ENCODE measurements at places on chromosomes 4 and X.

GRCh38 chrX:45768666-45769236, 568.1 kb upstream of the DIPK2B start:
- no peak for DNase-seq

DNA sequence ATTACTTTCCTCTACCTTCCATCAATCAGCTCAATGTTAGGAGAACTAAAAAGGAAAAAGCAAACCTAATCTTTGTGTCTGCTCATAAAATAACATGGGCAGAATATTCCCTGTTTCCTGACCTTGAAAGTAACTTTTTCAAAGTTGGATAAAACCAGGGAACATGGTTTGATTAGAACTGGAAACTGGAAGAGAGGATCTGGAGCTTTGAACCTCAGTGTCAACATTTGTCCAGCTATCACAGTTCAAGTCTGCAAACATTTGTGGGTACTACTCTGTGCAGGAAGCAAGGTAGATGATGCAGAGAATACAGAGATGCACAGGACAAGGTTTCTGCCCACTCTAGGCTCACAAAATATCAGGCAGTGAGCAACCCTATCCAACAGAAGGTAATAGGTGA, 86.4 kb upstream of the TAB3 start:
- no peak for DNase-seq

DNA sequence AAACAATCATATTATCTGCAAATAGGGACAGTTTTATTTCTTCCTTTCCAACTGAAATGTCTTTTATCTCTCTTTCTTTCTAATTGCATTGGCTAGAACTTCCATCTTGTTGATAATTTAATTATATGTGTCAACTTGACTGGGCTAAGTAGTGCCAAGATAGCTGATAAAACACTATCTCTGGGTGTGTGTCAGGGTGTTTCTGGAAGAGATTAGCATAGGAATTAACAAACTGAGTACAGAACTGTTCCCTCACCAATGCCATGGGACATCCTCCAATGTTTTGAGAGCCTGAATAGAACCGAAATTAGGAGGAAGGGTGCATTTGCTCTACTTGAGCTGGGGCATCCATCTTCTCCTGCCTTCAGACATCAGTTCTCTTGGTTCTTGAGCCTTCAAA, 1027.2 kb downstream of the FAT4 start:
- DNase-seq: no peak

DNA sequence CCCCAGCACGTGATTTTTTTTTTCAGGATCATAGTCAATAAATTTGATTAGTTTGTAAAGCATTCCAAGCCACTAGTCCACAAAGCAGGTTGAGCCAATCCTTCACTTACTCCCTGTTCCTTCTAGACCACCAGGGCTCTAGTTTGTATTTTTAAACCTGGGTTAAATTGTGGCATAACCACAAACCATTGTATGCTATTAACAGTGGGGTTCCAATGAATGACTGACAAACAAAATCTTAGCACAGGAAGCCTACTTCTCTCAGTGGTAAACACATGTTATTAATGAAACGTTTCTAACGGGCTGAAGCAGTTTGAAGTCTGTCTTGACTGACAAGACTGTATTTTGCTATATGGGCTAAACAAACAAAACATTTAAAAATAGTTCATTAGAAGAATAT, 48.6 kb upstream of the GYPA start:
- no peak for DNase-seq

DNA sequence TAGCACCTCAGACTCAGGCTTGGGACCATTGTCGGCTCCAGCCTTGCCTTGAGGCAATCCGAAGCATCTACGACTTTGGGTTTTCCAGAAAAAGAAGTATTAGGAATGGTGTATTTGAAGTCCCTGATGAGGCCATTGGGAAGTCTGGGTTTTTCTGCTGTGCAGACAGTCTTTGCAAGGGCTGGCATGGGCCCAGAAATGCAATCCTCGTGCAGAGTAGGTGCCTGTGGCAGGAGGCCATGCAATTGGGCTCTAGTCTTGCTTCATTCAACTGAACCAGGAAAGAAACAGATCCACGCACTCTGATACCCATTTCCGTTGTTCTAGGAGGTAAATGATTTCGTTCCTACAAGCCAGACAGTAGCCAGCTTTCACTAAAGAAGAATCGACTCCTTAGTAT, 12.4 kb downstream of the ZFP92 start:
- DNase-seq: no peak

DNA sequence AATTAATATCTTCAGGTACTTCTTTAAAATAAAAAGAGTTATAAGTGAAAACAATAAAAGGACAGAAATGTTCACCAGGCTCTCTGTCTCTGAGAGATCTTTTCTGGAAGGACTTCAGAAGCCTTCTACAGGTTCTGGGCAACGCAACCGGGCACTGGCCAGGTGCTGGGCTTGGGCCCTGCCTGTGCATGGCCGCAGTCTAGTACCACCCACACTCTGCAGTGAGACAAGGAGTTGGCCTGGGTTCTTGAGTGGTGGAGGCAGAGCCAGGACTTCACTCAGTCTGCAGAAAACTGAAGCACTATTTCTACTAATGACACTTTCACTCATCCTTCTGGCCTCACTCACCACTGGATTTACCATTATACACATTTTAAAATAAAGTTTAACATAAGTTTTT, 21.8 kb downstream of the TAPT1 start:
- DNase-seq: no peak

DNA sequence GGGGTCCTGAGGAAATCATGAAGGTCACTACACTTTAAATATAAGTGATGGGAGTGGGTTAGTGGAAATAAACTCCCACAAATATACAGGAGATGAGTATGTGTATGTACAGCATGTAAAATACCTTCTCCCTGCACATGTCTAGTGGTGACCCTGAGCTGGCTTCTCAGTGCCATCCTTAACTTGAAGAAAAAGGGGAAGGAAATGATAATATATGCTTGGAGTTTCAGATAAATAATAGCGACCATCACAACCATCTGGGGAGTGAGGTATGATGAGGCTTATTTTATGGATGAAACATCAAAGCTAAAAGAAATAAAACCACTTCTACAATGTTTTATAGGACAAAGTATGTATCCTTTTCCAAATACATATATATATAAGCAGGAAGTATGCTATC, 41.0 kb upstream of the SORBS2 start:
- no peak for DNase-seq

DNA sequence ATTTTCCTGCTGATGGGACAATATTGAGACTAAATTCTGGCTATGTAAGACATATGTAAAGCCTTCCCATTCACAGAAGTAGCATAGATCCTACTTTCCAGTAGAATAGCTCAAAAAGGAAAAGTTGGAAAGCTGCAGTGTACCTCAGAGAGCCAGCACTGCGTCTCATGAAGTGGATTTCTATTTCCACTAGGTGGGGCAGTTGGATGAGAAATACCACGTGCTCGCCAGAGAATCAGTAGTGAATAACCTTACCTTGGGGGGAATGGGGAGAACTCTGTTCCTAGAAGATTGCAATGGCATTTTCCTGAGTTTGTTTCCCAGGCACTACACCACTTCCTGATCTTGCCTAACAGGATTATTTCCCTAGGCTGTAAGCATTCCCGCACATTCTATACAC, 907.1 kb downstream of the FSTL5 start:
- DNase-seq: no peak

GRCh38 chr4:38119668-38120385, 159.6 kb downstream of the PTTG2 start:
- DNase-seq: no peak

DNA sequence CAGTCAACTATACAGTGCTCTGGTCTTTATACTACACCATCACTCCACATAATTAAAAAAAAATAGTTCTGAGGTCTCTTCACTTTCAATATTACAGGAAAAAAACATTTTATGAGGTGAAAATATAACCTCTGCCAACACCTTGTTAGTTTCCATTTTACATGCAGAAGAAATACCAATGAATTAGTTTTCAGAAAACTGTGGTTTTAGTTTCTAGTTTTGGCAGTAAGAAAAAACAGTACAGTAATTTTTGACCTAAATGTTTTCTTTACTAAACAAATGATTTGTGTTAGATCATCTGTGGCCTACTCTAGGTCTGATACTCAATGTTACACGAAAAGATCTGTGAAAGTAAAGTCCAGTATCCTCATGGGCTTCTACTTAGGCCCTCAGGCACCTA, 10.0 kb downstream of the SULT1E1 start:
- DNase-seq: no peak

DNA sequence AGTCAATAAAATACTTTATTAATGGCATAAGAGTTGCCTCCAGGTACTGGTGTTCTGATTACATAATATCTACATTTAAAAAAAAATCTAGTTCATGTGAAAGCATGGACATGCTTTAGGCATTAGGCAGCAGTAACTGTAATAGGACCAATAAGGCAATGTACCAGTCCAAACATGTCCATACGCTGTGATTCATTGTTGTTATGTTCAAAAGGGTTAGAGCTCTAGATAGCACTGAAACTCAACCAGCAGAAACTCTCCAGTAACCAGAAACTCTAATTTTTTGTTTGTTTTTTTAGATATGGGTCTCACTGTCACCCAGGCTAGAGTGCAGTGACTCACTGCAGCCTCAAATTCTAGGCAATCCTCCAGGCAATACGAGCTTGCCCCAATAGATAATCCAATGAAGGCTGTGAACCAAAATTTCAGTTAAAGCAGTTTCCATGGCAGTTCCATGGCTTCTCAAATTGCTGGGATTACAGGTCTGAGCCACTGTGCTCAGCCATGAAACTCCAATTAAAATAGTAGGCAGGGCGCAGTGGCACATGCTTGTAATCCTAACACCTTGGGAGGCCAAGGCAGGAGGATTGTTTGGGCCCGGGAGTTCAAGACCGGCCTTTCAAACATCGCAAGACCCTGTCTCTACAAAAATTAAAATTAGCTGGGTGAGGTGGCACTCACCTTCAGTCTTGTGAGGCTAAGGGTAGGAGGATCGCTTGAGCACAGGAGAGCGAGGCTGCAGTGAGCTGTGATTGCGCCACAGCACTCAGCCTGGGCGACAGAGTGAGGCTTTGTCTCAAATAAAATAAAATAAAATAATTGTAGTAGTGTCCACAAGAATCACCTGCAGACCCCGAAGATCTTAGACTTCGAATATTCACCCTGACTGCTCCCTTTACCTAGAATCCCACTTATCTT, 36.3 kb downstream of the MGARP start:
- DNase-seq: no peak

DNA sequence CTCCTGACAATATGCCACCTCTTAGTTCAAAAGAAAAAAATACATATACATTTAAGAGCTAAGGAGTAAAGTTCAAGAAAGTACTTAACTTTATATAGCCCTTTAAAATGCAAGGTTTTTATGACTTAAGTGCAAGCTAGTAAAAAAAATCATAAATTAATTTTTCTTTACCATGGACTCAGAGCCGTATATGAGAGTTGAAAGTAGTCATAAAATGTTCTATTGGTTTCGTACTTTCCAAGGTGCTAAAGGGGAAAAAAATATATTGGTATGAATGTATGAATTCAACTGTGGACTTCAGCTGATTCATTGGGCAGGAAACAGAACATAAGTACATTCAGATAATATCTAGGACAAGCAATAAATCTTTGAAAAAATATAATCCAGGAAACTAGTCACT, 869.8 kb upstream of the AGA start:
- no peak for DNase-seq

- DNase-seq: no peak
These were observed 459.5 kb downstream of the GASK1B start for GRCh38 chr4:157713342-157713741.

DNA sequence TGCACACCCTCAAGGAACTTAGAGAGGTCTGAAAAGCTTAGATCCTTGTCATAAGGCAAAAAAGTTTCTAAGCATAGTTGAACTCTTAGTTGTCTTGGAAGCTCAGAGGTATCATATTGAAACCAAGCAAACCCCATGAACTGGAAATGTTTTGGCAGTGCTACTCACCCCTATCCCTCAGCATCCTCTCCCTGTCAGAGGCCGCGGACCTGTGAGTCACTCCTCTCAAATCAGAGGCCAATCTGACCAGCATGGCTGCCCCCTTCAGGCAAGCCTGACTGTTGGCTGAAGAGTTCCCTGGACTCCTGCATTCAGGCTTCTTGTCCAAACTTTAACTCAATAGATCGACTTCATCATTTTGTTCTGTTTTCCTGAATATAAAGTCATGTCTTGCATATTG, 69.4 kb downstream of the KCNIP4 start:
- DNase-seq: no peak

DNA sequence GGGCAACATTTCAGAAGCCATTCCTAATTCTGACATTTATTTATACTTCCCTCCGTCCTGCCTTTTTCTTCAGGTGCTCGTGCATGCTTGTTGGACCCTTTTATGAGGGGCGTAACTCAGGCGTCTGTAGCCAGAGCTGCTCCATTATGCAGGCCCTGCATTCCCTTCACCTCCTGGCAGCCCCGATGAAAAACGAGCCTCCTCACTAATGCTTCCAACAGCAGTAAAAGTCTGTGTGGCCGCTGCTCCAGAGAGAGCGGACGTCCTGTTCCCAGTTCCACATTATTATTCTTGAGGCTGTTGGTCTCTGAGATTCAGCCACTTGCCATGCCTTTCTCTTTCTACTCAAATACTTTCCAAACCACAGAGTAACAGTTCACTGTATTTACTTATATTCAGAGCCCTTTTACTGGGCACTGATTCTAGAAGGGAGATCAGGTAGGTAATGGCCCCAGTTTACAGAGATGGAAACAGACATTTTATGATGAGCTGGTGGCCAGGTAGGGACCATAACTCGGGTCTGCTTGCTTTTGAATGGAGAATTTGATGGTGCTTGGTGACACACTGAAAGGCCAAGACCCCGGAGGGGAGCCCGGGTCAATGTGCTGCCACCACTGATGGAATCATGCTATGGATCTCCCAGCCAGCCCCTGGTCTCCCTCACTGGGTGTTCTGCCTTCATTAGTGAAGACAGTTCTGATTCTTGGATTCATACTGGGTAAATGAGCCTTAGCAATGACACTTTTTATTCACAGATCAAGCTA, 101.0 kb downstream of the GATB start:
- DNase-seq: no peak

- no peak for DNase-seq
These were observed 70.9 kb upstream of the ARHGEF9 start for GRCh38 chrX:63855896-63856295.

GRCh38 chr4:1533501-1534064, 127.3 kb upstream of the NKX1-1 start:
- DNase-seq: no peak

- no peak for DNase-seq
These were observed 44.8 kb downstream of the PDS5A start for GRCh38 chr4:39932776-39933402.

DNA sequence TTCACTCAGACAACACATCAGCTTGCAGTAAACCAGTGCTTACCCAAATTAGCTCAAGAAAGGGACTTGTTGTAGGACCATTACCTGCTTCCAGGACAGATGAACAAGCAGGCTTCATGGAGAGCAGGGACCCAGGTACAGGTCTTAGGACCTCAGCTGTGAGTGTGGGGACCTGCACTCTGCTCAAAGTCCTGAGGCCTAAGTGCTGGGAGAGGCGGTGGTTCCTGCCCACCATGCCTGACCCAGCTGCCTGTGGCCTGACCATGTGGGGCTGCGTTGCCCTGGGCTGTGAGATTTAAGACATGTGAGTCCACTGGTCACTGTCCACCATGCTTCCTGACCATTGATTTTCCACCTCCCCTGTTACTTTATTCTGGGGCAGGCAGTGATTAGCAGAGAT, 140.2 kb downstream of the DCLK2 start:
- DNase-seq: no peak

Measured in omental fat pad (tissue), 4 donors.